HCT116 (cell line): ENCODE measurements at places on chromosomes 3 and 15. TPM values are rescaled to one million over a fixed set of nuclear protein-coding genes. Genes with fewer than 3 reads are reported as not detected.

The ZNF860 gene
- 2.9 TPM for total RNA-seq

The TPRA1 gene
- total RNA-seq = 35.1 TPM

The PARP15 gene
- total RNA-seq = 0.12 TPM

The GOLGA8H gene
- 0.79 TPM for total RNA-seq

The FOXB1 gene
- not detected for total RNA-seq

The OSTN gene
- total RNA-seq = not detected

The MAGI1 gene
- 38.6 TPM for total RNA-seq

The RHOV gene
- total RNA-seq = 6.0 TPM

The VPS8 gene
- total RNA-seq = 37.6 TPM

The CAV3 gene
- not detected for total RNA-seq

The GOLGA6L4 gene
- 3.2 TPM for total RNA-seq

The CDAN1 gene
- total RNA-seq = 22.4 TPM

The MFSD1 gene
- 12.8 TPM for total RNA-seq

The PYGO1 gene
- 0.34 TPM for total RNA-seq

The KCNMB3 gene
- not detected for total RNA-seq

The MRAS gene
- 13.5 TPM for total RNA-seq

The CCDC9B gene
- total RNA-seq = 15.6 TPM

The EPHA6 gene
- not detected for total RNA-seq

The THPO gene
- total RNA-seq = not detected

The MUSTN1 gene
- total RNA-seq = 0.44 TPM

The RIOX2 gene
- total RNA-seq = 39.1 TPM

The BNC1 gene
- total RNA-seq = not detected

The GOLGA8Q gene
- not detected for total RNA-seq

The STRIT1 gene
- not detected for total RNA-seq

The ACTC1 gene
- total RNA-seq = not detected

The ZNF660 gene
- total RNA-seq = not detected

The SQOR gene
- 17.6 TPM for total RNA-seq
